Spinal cord (tissue), 10 donors: ENCODE measurements at places on chromosomes 13 and 19. TPM values are rescaled to one million over a fixed set of nuclear protein-coding genes. Genes with fewer than 3 reads are reported as not detected.

DNA sequence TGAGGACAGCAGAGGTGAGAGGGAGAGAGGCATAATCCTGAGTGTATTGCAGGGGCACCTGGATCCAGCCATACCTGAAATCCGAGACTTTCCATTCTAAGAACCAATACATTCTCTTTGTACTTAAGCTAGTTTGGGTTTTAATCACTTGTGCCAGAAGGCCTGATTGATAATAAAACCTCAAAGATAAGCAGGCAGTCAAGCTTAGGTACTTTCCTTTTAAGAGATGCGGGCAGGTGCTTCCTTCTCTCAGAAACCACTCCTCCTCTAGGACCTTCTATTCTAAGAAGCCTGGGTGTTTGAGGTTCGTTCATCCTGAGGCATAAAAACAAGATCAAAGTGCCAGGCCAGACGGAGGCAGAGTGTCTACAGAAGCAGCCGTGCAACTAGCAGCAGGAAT lies 22.2 kb downstream of the FAM187B start:
- no peaks in the 10 kb centered on the region for H3K36me3 ChIP-seq
- no peaks in the 10 kb centered on the region for H3K4me1 ChIP-seq
- H3K27ac ChIP-seq, result no peak overlapping the region
- DNase-seq, result no peak

DNA sequence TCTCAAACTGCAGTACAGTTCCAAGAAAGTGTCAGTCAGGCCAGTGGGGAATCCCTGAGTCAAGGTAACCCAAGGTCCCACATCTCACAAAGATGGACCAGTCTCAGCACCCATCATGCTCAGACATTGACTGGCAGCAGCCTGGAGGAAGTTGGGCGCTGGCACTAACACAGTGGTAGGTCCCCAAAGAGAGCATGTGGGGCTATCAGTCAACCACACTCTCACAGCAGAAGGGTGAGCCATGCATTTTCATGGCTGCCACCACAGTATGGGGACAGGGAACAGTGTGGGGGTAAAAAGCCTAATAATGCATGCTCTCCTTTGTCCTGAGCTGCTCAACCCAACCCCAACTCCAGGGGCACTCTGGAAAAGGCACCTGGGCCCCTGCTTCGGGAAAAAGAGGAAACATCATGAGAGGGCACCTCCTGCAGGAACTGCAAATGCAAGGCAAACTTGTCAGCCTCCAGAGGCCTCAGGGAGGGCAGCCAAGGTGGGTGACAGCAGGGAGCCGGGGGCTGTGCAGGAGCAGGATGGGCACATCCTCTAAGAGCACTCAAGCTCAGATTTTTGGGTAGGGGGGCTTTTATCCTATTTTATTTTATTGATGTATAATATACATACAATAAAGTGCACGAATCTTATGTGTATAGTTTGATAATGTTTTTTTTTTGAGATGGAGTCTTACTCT lies 9.5 kb upstream of the PLEKHF1 start:
- H3K4me3 ChIP-seq, result no peak overlapping the region
- H3K4me1 ChIP-seq, result no peaks in the 10 kb centered on the region
- no peaks in the 10 kb centered on the region for H3K36me3 ChIP-seq
- DNase-seq, result no peak

DNA sequence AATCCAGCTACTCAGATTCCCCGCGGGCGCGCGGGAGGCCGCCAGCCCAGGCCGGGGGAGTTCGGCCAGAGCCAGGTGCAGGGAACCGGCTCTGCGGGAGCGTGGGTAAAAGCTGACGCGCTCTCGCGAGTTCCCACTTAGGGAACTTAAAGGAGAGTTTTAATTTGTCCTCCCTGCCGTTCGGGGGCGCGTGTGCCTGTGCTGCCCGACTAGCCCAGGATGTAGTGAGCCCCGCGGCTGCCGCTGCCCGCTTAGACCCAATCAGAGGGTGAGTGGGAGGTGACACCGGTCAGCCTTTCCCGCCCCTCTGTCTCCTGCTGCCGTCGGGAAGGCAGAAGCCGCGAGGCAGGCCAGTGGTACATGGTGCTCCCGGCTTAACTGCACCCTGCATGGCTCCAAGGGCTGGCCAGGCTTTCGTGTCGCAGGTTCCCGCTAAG lies 36.0 kb upstream of the NEK3 start:
- no peak overlapping the region for H3K27ac ChIP-seq
- no peaks in the 10 kb centered on the region for H3K27me3 ChIP-seq
- peak overlapping the region; percentile 96 for H3K4me3 ChIP-seq
- DNase-seq, result peak; percentile 80
- peaks cover 8% of the 10 kb centered on the region for H3K4me1 ChIP-seq
- peaks cover under 1% of the 10 kb centered on the region for H3K36me3 ChIP-seq

DNA sequence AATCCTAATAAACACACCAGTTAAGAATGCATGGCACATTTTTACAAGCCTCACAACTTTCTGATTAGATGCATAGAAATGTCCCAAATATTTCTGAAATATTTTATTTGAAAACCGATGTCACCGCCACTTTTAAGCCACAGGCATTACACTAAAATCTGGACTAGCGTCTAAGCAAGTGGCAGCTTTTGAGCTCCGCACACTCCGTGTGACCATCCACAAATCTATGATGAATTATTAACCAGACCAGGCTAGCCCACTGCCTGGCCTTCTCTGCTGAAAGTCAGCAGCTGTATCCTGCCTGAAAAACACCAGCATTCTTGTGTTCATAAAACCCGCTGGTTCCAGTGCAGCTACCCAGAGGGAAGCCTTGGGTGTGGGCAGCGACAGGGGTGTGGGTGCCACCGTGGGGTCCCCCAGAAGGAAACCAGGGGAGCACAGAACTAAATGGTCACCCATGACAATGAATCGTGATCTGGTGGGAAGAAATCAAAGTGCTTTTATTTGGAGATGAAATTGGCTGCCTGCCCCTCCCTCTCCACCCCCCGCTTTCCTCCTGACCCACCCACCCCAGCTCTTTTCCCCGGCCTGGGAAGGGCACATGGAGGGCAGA lies 13.8 kb downstream of the RASA3 start:
- no peak for DNase-seq
- H3K27me3 ChIP-seq, result no peaks in the 10 kb centered on the region
- H3K27ac ChIP-seq, result peak overlapping the region; percentile 85
- H3K36me3 ChIP-seq, result peaks cover 31% of the 10 kb centered on the region
- H3K4me1 ChIP-seq, result peaks cover 51% of the 10 kb centered on the region

INAFM1 gene
- 1.6 TPM for total RNA-seq

- H3K4me3 ChIP-seq, result no peak overlapping the region
- no peak overlapping the region for H3K27ac ChIP-seq
- H3K36me3 ChIP-seq, result no peaks in the 10 kb centered on the region
- H3K4me1 ChIP-seq, result no peaks in the 10 kb centered on the region
- H3K27me3 ChIP-seq, result no peaks in the 10 kb centered on the region
- no peak for DNase-seq
Measured at GRCh38 chr13:78129823-78130222, 211.2 kb upstream of the EDNRB start.

ZNF471 gene
- total RNA-seq, result 16.3 TPM

GRCh38 chr19:3073931-3074595 lies 11.8 kb upstream of the TLE5 start:
- H3K36me3 ChIP-seq, result no peaks in the 10 kb centered on the region
- no peaks in the 10 kb centered on the region for H3K27me3 ChIP-seq
- no peak overlapping the region for H3K4me3 ChIP-seq
- H3K27ac ChIP-seq, result no peak overlapping the region

DNA sequence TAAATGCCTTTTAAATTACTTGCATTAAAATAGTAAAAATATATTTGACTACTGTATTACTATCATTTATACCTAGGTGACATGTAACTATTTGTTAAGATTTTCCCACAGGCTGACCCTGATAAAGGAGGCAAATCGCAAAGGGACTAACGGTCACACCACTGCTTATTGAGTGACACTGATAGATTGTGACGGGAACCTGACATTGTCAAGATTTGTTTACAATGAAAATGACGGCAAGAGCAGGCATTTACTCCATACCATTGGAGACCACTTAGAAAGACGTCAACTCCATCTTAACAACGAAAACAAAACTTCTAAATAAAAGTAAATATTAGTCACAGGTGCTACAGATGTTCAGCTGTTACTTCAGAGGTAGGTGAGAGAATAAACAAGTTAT lies 289.0 kb downstream of the DACH1 start:
- H3K36me3 ChIP-seq, result no peaks in the 10 kb centered on the region
- no peaks in the 10 kb centered on the region for H3K27me3 ChIP-seq
- no peak overlapping the region for H3K27ac ChIP-seq
- H3K4me3 ChIP-seq, result no peak overlapping the region
- no peaks in the 10 kb centered on the region for H3K4me1 ChIP-seq

DNA sequence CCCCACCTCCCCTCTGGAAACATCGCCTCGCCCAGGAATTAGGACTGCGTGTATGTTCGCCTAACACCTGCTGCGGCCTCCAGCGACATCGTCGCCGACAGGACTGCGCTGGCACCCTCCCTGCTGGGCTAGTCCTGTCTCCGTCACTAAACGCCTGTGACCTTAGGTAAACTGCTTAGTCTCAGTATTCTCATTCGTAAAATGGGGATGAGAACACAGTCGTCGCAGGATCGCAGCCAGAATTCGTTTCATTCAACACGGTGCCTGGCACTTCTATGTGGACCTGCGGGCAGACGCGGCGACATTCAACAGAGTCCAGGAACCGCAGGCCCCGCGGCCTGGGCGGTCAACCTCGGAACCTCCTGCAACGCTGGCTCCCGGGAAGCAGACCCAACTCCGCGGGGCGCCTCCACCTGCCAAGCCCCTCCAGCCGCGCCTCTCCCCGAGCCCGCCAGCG lies 485 bp downstream of the CRYL1 start:
- H3K27ac ChIP-seq, result no peak overlapping the region
- H3K4me3 ChIP-seq, result peak overlapping the region; percentile 55
- peak; percentile 15 for DNase-seq
- no peaks in the 10 kb centered on the region for H3K36me3 ChIP-seq
- no peaks in the 10 kb centered on the region for H3K27me3 ChIP-seq

CBY2 gene
- not detected for total RNA-seq

- no peaks in the 10 kb centered on the region for H3K4me1 ChIP-seq
- H3K36me3 ChIP-seq, result no peaks in the 10 kb centered on the region
Measured at GRCh38 chr13:97797553-97797952, 155.9 kb upstream of the IPO5 start.

DNA sequence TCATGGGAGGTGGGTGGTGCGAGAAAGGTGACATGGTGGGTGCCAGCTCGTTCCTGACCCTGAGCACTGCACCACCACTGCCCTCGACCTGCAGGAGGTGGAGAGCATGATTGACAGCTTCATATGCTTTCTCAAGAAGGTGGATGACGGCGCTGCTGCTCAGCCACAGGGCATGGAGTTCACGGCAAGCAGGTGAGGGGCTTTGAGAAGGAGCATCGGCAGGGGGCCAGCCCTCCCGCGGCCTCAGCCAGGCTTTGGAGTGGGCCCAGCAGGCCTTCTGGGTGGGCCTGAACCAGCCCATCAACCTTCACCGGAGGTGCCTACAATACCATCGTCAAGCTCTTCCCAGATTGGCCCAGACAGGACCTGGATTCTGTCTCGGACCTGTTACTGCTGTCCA lies 18.9 kb upstream of the ZNF14 start:
- peaks cover 8% of the 10 kb centered on the region for H3K36me3 ChIP-seq
- H3K4me1 ChIP-seq, result no peaks in the 10 kb centered on the region
- no peak for DNase-seq
- H3K4me3 ChIP-seq, result no peak overlapping the region
- no peak overlapping the region for H3K27ac ChIP-seq

DNA sequence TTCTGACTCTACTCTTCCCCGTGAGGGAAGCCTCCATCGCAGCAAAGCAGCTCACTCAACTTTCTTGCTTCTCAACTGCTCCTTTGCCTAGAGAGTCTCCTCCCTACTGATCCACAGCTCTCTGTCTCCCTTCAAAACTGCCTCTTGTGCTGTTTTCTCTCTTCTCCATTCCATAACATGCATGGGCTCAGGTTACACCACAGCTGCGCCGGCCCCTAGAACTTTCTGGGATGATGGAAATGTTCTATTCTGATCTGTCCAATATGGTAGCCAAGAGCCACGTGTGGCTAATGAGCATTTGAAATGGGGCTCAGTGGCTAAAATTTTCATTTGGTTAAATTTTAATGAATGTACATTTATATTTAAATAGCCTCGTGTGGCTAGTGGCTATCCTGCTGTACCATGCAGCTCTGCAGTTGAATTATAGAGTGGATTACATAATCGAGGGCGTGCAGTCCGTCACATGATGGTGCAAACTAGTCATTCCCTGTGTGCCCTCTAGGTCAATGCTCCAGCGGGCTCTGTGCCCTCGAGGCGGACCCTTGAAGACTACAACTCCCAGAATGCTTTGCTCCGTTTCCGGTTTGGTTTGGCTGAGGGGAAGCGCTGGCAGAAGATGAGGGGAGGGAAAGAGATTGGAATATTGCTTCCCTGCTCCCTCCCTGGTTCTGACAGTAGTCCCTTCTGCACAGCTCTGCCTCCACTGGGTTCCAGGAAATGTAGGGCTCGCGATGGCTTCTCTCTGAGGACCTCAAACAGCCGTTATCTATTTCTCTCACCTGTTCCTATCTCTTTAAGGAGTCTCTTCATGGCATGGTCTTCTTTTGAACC lies 109.8 kb downstream of the CACNA1A start:
- H3K27me3 ChIP-seq, result no peaks in the 10 kb centered on the region
- DNase-seq, result peak; percentile 86
- no peak overlapping the region for H3K4me3 ChIP-seq
- no peaks in the 10 kb centered on the region for H3K36me3 ChIP-seq
- peaks cover 5% of the 10 kb centered on the region for H3K4me1 ChIP-seq

ISYNA1 gene
- total RNA-seq, result 100.0 TPM

GFY gene
- total RNA-seq, result not detected

- no peaks in the 10 kb centered on the region for H3K27me3 ChIP-seq
- no peaks in the 10 kb centered on the region for H3K4me1 ChIP-seq
- DNase-seq, result no peak
- H3K4me3 ChIP-seq, result no peak overlapping the region
- H3K36me3 ChIP-seq, result no peaks in the 10 kb centered on the region
Measured at GRCh38 chr13:27168906-27169657, 2.5 kb downstream of the USP12 start.

- no peaks in the 10 kb centered on the region for H3K27me3 ChIP-seq
- no peak overlapping the region for H3K27ac ChIP-seq
- no peak overlapping the region for H3K4me3 ChIP-seq
- DNase-seq, result no peak
- H3K36me3 ChIP-seq, result no peaks in the 10 kb centered on the region
- H3K4me1 ChIP-seq, result no peaks in the 10 kb centered on the region
Measured at GRCh38 chr13:60227158-60227557, 63.4 kb upstream of the DIAPH3 start.

GZMM gene
- not detected for total RNA-seq

DNA sequence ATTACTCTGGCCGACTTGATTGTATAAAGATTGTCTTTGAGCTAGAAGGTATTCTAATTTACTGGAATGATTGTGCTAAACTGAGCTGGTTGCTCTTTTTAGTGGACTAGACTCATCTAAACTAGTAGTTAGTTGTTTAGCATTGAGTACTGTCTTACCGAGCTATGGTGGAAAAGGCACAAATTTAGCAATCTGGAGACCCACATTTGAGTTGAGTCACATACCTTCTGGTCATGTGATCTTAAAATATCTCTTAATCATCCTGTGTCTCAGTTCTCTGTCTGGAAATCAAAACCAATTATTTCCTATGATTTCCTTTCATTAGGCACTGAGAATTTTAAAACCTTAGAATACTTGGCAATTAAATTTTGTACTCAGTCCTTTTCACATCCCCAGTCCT lies 349.5 kb downstream of the IRS2 start:
- no peak overlapping the region for H3K4me3 ChIP-seq
- H3K4me1 ChIP-seq, result peaks cover 4% of the 10 kb centered on the region
- no peaks in the 10 kb centered on the region for H3K27me3 ChIP-seq
- H3K27ac ChIP-seq, result no peak overlapping the region
- H3K36me3 ChIP-seq, result no peaks in the 10 kb centered on the region
- DNase-seq, result no peak

GRCh38 chr13:37198629-37199028 lies 93.2 kb upstream of the CSNK1A1L start:
- no peak overlapping the region for H3K27ac ChIP-seq
- DNase-seq, result no peak
- H3K27me3 ChIP-seq, result no peaks in the 10 kb centered on the region

GDF15 gene
- 1.7 TPM for total RNA-seq

DNAAF3 gene
- 8.4 TPM for total RNA-seq

OR7C2 gene
- not detected for total RNA-seq
